NCI-H2081 treated with DMSO at 0.1 percent for 48 hours (cell line): ENCODE measurements at places on chromosomes 6 and 20.

GRCh38 chr6:85482206-85482904, 32.5 kb downstream of the NT5E start:
- no peak for DNase-seq

- no peak for DNase-seq
Measured at GRCh38 chr20:49685809-49686208, 27.9 kb downstream of the B4GALT5 start.

DNA sequence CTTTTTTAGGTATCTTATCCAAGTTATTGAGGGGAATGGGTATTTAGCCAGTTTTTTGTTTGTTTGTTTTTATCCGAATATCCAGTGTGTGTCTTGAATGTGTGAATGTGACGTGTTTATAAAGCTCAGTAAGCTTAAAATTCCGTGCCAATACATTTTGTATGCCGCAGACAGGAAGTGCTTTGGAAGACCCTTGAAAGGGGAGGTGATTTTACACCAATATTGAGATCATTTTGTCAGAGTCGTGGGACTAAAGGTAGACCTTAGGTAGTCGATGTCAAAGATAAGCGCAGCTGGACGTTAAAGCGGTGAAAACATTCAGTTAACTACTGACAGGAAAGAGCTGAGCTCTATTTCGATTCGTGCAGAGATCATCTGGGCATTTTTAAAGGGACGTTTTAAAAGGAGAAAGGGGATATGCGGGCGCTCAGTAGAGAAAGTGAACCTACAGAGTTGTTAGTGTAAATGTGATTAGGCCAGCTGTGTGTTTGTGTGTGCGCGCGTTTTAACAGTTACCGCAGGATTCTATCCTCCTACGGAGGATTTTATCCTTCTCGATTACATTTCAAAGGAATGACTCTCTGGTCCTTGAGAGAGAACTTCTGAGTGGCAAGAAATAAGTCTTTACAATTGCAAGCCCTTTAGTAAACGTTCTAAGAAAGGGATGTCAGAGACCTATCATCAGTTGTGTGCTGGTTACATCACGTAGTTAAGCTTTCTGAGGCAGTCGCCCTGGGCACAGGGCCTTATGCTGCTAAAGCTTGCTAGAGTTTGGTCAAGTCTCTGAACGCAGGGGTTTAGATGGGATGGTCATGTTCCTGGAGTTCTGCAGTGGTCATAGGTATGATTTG, 625 bp upstream of the ECHDC1 start:
- DNase-seq: no peak

GRCh38 chr6:151822252-151823111, 15.0 kb downstream of the ESR1 start:
- no peak for DNase-seq

DNA sequence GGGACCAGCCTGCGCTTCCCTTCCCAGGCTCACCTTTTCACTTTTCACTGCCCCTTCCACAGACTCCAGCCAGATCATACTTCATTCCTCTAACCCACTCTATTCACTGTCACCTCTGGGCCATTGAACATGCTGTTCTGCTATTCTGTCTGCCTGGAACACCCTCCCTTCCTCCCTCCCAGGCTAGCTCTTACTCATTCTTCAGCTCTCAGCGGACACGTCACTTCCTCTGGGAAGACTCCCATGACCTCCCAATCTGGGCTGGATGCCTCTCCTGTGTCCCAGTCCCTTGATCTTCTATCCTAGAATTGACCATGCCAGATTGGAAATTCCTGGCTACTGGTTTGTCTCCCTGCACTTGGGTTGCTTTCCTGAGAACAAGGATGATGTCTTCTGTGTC, 5.0 kb downstream of the SLC12A5 start:
- DNase-seq: no peak

GRCh38 chr6:25943887-25944286, 13.4 kb upstream of the SLC17A2 start:
- no peak for DNase-seq

DNA sequence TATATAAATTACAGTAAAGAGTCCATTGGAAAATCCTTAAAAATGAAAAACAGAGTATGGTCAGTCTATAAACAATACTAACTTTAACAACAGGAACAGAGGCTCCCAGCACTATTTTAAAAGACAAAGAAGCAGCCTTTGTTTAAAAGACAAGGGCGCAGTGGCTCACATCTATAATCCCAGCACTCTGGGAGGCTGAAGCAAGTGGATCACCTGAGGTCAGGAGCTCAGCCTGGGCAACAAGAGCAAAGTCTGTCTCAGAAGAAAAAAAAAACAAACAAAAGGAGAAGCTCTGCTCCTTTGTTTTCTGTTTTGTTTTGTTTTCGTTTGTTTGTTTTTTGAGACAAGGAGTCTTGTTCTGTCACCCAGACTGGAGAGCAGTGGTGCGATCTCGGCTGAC, 89.4 kb downstream of the DTNBP1 start:
- no peak for DNase-seq

DNA sequence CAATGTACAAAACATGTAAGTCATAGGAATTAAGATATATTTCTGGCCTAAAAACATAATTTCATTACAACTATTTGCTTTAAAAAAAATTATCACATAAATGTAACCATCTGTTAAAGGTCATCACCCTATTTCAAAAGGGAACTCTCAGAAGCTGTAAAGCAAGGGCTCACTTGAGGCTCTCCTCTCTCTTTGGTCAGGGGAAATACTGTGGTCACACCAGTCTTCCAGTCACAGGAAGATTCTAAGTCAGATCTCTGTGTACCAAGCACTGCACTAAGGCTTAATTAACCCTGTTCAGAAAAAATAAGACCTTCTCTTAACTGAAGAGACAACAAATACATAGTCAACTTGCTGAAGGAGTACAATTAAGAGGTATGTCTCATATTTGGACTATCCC, 75.6 kb downstream of the MMS22L start:
- no peak for DNase-seq

- no peak for DNase-seq
Measured at GRCh38 chr6:160750276-160750689, 48.2 kb downstream of the PLG start.

DNA sequence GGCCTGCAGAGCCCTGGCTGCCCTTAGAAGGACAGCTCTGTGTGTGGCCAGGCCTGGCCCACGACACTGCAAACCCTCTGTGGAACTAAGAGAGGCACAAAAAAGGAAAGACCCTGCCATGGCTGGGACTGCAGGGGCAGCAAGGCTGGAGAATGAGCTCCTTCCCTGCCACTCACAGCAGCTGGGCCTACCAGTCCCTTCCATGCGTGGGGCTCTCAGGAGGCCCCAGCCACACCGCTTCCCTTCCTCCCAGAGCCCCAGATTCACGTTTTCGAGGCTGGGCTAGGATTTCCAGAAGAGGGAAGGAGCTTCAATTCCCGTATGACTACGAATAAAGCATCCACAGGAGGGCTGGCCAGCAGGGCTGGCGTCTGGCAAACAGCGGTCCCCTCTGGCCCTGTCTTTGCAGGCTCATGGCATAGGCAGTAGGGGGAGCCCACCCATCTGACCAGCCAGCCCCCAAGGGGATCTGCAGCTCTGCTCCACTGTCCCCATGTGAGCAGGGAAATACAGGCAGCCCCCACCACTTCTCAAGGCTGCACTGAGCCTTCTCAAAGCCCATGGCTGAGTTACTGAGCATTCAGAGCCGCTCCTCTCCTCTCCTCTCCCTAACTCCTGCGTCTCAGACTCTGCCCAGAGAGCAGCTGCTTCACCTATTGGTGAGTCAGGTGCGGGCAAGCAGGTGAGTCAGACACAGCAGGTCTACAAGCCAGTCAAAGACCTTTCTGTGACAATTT, 53.1 kb downstream of the NINL start:
- DNase-seq: no peak

GRCh38 chr6:151803743-151804142, 3.7 kb upstream of the ESR1 start:
- no peak for DNase-seq

- DNase-seq: no peak
Measured at GRCh38 chr20:61918548-61918947, 147.1 kb downstream of the TAF4 start.

DNA sequence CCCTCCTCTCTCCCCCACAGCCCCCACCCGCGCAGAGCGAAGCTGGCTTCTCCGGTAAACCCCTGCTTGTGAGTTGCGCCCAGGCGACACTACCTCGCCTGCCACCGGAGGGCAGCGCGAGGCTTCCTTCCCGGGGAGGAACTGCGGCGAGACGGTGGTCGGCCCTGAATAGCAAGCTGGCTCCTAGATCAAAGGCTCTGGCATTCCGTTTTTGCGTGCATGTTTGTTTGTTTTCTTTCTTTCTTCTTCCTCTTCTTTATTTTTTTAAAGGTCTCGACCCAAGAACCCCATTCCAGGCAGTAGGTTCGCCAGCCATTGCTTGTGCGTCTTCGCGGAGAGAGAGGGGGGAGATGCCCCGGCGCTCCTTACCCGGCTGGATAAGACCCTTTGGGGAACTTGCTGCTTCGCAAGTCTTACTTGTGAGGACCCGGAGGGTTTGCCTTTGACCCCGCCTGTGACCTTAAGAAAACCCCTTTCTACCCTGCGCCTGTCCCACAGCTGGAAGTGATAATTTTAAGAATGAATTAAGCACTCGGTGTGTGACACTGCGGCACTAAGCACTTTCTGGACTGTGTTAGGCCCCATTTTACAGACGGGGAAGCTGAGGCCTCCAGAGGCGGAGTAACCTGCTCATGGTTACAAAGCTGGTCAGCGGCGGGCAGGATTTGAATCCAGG, 92.7 kb upstream of the SIRPA start:
- DNase-seq: no peak

DNA sequence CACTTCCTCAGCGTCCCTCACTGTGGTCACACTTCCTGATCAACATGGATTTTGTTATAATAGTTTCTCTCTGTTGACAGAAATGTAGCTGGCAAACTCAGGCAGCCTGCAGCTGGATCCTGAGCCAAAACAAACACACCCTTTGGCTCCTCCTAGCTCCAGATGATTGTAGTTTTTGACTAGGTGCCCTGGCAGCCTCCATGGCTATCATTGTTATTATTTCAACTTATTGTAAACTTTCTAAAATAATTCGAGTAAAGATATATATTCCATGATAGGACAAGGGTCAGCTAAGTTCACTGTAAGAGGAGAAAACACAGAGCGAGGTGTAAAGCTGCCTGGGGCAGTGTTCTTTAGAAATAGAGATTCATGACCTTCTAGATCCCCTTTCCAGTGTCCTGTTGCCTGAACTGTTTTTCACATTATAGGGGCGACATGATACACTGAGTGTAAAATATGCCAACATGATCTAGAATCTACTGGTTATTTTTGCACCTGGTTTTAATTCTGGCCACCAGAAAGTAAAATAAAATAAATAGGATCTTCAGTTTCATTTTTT, 98.2 kb upstream of the HDGFL1 start:
- peak; percentile 90 for DNase-seq

GRCh38 chr20:19729672-19730071, 28.4 kb upstream of the RIN2 start:
- DNase-seq: no peak

- DNase-seq: no peak
Measured at GRCh38 chr6:20737912-20738311, 203.7 kb downstream of the CDKAL1 start.

DNA sequence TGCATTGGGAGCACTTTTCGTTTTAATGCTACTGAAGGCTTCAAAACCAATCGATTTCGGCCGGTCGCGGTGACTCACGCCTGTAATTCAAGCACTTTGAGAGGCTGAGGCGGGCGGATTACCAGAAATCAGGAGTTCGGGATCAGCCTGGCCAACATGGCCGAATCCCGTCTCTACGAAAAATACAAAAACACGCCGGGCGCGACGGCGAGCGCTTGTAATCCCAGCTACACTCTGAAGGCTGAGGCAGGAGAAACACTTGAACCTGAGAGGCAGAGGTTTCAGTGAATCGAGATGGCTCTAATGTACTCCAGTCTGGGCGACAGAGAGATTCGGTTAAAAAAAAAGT, 58.4 kb downstream of the TRIM38 start:
- no peak for DNase-seq

GRCh38 chr20:50932016-50932485, 814 bp upstream of the ADNP start:
- DNase-seq: no peak

GRCh38 chr6:170093658-170094596, 197.0 kb downstream of the DLL1 start:
- no peak for DNase-seq

GRCh38 chr6:119350202-119350951, 816 bp upstream of the MAN1A1 start:
- DNase-seq: no peak

DNA sequence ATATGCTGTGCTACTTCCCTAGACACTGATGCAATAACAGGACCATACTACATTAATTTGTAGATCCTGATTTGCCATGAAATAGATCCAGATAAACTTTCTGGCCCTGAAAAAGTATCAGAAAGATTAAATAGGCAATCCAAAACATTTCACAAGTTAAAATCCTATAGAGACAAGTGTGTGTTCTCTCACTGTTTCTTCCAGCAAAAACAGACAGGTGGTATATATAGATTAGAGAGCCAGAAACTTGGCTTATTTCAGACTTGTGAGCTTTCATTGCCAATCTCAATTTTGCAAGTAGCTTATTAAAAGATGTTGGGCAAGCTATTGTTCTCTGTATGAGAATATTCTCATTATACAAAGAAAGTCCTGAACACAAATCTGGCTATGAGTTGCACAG, 289.1 kb upstream of the MANEA start:
- DNase-seq: no peak

DNA sequence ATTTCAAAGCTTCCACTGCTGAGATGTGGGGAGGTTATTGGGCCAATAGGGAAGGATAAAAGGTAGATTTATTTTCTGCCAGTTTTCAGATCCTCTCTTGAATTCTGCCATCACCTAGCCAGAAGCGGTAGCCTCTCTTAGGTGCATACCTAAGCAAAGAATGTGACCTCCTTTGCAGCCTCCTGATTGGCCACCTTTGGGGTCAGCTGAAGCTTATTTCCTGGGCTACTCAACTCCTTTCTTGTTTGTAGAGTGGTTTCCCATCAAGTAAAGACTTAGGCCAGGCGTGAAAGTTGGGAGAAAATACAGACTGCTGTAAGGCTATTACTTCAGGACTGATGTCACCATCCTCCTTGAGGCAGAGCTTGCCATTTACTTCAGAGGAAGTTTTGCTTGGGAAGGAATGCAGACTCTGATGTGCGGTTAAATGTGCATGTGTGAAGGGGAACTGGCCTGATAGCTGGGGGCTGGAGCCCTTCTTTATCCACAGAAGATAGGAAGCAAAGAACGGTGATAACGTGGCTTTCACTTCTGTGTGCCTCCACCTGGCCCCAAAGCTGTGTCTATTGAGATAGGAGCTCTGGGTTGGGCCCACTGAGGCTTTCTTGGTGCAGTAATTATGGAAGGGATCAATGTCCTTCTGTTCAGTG, 70.1 kb downstream of the TRMT11 start:
- no peak for DNase-seq

- no peak for DNase-seq
Measured at GRCh38 chr20:48582673-48582985, 245.2 kb downstream of the PREX1 start.
